Tongue (tissue), 3 donors: ENCODE measurements at places on chromosomes 13 and 19. TPM values are rescaled to one million over a fixed set of nuclear protein-coding genes. Genes with fewer than 3 reads are reported as not detected.
A peak's percentile ranks its signal among the peaks of the same experiment; 100 is the strongest.

GRCh38 chr13:112940236-112940635, 28.8 kb upstream of the MCF2L start:
- peak; percentile 59 for DNase-seq

GRCh38 chr13:84651288-84651687, 769.0 kb upstream of the SLITRK1 start:
- peak; percentile 15 for DNase-seq

- DNase-seq: no peak
Observed at GRCh38 chr13:43872181-43872580, 7.4 kb downstream of the CCDC122 start.

DNA sequence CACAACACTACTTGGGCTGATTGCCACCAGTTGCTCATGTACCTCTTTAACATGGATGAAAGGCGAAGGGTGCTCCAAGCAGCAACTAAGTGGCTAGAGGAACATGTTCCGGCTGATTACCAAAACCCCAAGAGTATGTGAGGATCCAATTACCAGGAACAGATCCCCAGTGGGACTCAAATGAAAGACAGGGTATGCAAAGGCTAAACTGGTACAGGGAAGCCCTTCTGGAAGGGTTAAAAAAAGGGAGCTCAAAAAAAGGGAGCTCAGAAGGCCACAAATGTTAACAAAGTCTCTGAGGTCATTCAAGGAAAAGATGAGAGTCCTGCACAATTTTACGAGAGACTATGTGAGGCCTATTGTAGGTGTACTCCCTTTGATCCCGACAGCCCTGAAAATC, 604.7 kb downstream of the UQCRFS1 start:
- no peak for DNase-seq

The SHD gene
- total RNA-seq: 18.1 TPM

DNA sequence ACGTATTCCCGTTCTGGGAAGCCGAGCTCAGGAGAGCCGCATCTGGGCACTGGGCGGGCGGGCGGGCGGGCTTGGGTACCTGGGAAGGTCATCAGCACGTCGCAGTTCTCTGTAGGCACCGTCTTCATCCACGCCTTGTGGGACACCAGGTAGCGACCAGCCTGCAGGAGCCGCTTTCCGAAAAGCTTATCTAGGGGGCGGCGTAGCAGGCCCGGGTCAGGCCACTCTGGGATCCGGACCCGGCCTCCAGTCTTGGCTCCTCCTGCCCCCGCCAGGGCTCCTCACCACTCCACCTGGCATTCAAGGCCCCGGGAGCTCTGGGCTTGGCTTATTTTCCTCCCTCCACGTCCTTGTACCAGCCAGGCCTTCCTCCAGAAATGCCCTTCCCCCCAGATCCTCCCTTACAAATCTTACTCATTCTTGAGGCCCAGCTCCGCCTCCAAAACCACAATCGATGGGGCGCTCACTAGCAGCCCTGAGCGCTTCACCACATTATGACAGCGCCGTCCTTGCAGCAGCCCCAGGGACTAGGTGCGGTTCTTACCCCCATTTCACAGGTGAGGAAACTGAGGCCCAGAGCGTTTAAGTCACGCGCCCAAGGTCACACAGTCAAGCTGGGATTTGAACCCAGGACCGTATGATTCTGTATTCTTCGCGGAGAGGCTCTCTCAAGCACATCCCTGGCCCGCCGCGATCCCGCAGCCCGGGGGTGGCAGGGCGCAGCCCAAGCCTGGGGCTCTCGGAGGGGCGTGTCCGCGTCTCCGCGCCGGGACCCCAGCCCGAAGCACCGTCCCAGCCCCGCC, 843 bp downstream of the ANO8 start:
- DNase-seq: no peak

DNA sequence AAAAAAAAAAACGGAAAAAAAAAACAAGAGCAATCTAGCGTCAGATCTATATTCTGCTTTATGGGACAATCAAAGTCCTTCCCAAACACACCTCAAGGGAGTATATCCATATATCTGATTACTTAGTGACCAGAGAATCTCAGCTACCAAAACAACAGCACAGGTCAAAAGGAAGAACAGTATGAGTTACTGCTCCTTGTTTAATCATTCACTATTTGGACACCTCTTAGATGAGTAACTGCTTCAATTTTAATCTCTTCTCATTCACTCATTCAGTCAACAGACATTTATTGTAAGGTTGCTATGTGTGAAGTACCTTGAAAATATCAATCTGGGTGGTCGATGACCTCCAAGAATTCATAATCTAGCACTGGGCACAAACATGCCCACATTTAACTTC, 193.2 kb downstream of the IRS2 start:
- DNase-seq: no peak

The LCP1 gene
- total RNA-seq: 19.5 TPM

The RFPL4AL1 gene
- not detected for total RNA-seq

DNA sequence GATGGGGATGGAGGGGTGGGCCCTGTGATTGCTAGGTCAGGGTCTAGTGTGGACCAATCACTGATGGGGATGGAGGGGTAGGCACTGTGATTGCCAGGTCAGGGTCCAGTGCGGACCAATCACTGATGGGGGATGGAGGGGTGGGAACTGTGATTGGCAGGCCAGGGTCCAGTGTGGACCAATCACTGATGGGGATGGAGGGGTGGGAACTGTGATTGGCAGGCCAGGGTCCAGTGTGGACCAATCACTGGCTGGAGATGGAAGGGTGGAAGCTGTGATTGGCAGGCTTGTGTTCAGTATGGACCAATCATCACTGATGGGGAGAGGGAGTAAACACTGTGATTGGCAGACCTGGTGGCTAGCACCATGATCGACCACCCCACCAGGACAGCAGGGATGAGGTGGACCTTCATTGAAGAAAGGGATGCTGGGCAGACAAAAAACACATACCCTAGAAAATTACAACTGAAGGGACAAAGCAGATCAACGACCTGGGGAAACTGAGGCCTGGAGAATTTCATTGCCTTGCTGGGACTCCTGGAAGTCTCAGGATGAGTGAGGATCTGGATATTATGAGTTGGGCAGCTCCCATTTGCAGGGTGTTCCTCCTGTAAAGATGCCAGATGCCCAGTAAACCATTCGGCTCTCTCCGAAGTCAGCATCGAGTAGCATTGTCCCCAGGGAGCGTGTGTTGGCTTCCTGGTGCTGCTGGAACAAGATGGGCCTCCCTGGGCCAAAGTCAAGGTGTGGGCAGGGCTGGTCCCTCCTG, 15.5 kb downstream of the TMPRSS9 start:
- DNase-seq: no peak

The ACER1 gene
- total RNA-seq: not detected

- no peak for DNase-seq
Observed at GRCh38 chr19:14582894-14583340, at the start of gene CLEC17A. Gene CLEC17A (plus strand): TSS chr19:14583084. CDS start chr19:14583161, 77 bp downstream.

The CACNA1A gene
- 0.72 TPM for total RNA-seq

DNA sequence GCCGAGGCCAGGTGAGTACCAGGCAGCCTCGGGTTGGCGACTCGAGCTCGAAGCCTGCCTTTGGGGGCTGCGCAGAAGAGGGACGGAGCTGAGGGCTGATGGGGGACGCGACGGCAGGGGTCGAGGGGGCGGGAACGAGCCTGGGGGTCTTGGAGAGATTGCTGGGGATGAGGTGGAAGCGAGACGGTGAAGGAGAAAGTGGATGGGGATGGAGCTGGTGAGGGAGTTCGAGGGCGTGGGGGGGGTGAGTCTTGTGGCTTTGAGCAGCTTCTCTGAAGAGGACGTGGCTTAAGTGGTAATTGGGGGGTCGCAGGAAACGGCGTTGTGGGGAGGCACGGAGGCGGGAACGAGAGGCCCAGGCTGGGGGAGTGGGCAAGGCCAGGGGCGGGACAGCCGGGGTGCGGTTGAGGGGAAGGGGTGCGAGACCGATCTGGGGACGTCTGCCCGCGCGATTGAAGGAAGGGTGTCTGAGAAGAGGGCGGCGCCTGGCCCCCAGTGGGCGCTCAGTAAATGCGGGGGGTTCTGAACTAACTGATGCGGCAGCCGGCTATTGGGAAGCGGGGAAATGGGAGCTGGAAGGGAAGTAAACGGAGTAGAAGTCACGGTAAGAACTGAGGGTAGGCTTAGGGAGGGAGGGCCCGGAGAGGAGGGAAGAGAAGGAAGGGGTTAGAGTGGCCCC, 426 bp downstream of the MYO9B start:
- peak; percentile 60 for DNase-seq

DNA sequence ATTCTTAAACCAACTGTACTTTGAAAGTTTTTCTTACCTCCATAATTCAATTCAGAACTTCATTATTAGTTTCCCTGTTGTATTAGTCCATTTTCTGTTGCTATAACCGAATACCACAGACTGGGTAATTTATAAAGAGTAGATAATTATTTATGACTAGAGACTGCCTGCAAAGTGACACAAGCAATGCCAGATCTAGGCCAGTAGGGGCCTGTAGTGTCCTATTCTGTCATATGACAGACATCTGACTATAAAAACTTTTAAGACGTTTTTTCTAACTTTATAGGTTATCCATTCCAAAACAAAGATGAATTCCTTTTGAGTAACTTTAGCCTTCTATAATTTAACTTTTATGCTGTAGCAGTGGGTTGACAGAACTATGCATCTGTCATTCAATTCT, 2783.8 kb downstream of the PCDH9 start:
- DNase-seq: no peak

- no peak for DNase-seq
Observed at GRCh38 chr13:86095351-86095750, 296.1 kb upstream of the SLITRK6 start.

DNA sequence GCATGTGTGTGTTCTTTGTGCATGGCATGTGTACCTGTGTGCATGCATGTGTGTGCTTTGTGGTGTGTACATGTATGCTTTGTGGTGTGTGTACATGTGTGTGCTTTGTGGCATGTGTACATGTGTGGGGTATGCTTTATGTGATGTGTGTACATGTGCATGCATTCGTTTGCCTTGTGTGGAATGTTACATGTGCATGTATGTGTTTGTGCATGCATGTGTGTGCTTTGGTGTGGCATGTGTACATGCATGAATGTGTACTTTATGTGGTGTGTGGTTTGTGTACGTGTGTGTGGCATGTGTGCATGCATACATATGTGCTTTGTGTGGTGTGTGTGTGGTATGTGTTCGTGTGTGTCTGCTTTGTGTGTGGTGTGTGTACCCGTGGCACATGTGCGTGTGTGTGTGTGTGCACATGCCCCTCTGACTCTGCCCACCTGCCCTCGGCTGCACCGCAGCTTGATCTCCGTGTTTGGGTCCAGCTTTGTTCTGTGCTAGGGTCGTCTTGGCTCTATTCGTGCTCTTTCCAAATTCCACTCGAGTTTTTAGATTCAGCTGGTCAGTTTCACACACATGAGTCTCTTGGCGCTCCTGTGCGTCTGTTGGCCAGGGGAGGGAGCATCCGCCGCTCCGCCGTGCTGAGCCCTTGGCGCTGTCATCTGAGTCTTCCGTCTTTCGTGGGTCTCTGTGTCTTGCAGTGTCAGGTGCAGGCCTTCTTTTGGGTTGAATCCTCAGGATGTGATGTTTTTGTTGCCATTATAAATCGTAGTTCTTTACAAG, 46.5 kb upstream of the TFDP1 start:
- DNase-seq: no peak

The ERICH6B gene
- total RNA-seq: not detected

The EPS8L1 gene
- 76.8 TPM for total RNA-seq

The PGLYRP1 gene
- 0.82 TPM for total RNA-seq

DNA sequence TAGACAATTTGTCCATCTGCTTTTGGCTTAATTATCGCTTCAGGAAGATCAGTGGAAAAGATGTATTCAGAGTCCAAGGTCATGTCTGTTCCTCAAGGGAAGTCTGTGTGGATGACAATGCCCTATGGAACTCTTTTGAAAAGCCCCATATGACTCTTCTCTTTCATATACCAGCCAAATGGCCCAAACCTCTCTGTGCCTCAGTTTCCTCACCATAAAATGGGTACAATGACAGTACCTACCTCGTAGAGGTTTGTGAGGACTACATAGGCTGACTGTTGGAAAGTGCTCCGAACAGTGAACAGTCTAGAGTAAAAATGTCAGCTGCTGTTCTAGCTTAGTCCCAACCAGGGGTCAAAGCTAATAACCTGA, 104.6 kb downstream of the COL4A2 start:
- DNase-seq: no peak
